NK-92 treated with Interleukin-12 subunit alpha and Interleukin-12 subunit beta, amount 100 ng/mL, for 24 hours (cell line): ENCODE measurements at places on chromosomes 1 and 21.
A peak's percentile ranks its signal among the peaks of the same experiment; 100 is the strongest.

DNA sequence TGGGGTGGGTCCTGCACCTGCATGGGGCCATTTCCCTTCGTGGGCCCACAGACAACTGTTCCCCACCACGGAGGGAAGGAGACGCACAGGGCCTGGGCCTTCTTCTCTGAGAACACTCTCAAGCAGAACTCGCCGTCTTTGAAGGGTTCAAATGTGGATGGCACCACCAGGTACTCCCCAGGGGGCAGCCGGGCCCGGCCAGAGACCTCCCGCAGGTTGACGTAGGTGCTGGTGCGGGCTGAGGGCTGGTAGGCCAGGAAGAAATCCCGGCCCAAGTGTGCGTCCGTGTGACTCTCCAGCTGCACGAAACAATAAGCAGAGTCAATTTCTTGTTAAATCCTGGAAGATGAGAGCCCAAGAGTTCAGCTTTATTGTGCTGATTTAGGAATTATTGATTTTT, 56.4 kb downstream of the CAPN8 start:
- DNase-seq: no peak

GRCh38 chr1:57307392-57308170, 116.3 kb downstream of the DAB1 start:
- DNase-seq: no peak

DNA sequence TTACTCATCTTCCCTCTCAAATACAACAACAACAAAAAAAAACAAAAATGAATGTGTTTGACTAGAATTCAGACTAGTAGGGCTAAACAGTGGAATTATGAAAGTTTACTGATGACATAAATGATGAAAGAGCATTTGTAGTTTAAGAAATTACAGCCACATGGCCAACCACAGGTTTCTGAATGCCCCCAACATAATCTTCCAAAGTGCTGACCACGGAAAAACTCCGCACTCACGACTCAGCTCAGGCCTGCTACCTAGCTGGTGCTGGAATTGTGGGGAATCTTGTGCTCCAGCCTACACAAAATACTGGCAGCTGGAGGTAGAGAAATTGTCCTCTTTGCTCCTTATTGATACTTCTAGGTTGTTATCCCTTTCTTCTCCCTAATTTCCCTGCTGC, 23.6 kb upstream of the TBX15 start:
- DNase-seq: no peak

GRCh38 chr1:94805912-94806311, 14.2 kb upstream of the SLC44A3 start:
- DNase-seq: peak; percentile 3

- no peak for DNase-seq
Observed at GRCh38 chr21:42593007-42593814, 60.2 kb upstream of the PDE9A start.

- no peak for DNase-seq
Observed at GRCh38 chr1:153527023-153527682, 8.6 kb downstream of the S100A6 start.

GRCh38 chr1:222357252-222357651, 190.7 kb downstream of the HHIPL2 start:
- no peak for DNase-seq

- DNase-seq: no peak
Observed at GRCh38 chr1:116628448-116628847, 39.1 kb downstream of the IGSF3 start.

GRCh38 chr1:98420376-98421084, 241.0 kb upstream of the SNX7 start:
- DNase-seq: no peak

- no peak for DNase-seq
Observed at GRCh38 chr1:63802109-63802508, 28.3 kb downstream of the ROR1 start.

DNA sequence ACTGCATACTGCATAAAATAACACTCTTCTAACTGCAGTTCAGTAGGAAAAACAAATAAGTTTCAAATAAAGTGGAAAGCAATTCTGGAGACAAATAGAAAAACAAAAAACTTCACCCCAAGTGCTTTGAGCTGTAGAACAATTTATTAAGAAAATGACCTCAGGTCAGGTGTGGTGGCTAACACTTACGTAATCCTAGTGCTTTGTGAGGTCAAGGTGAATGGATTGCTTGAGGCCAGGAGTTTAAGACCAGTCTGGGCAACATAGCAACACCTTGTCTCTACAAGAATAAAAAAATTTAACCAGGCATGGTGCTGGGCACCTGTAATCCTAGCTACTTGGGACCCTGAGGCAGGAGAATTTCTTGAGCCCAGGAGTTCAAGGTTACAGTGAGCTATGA, 5.0 kb upstream of the PPT1 start:
- DNase-seq: no peak

- DNase-seq: no peak
Observed at GRCh38 chr1:3133686-3134085, 64.7 kb downstream of the PRDM16 start.

DNA sequence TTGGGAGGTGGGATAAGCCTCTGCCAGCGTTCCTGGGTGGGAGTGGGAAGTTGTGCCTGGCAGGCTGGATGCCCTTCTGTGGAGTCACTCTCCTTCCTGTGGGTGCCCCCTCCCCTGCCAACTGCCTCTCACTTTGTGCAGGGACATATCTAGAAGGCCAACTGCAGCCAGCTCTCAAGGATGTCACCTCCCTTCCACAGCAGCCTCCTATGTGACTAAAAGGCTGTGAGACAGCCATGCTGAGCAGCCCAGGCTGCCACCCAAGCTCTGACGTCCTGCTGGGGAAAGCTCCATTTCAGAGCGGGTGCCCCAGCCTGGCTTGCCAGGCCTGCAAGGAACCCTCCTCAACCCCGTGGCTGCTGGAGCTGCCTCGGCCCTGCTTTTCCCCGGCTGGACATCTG, 19.6 kb upstream of the SLC26A9 start:
- DNase-seq: no peak

GRCh38 chr1:10978719-10979118, 33.7 kb upstream of the TARDBP start:
- no peak for DNase-seq

- no peak for DNase-seq
Observed at GRCh38 chr1:55886856-55887712, 671.9 kb upstream of the USP24 start.

GRCh38 chr1:179137617-179138255, 55.9 kb downstream of the TOR3A start:
- DNase-seq: no peak

GRCh38 chr21:26374817-26375216, 198.3 kb downstream of the CYYR1 start:
- no peak for DNase-seq

GRCh38 chr1:185401019-185401418, 84.0 kb upstream of the IVNS1ABP start:
- no peak for DNase-seq

- DNase-seq: no peak
Observed at GRCh38 chr1:169105434-169106094, 926 bp upstream of the ATP1B1 start.

- DNase-seq: no peak
Observed at GRCh38 chr1:166083887-166084286, 82.9 kb downstream of the FAM78B start.

- no peak for DNase-seq
Observed at GRCh38 chr1:210598135-210598652, 269.5 kb downstream of the HHAT start.
